ENCODE measurements at places on chromosomes 7 and 10.
A peak's percentile ranks its signal among the peaks of the same experiment; 100 is the strongest.

GRCh38 chr7:1883834-1884582 lies 213.9 kb downstream of the ELFN1 start:
- no peak overlapping the region for H3K4me3 ChIP-seq
- peaks cover 24% of the 10 kb centered on the region for H3K36me3 ChIP-seq
- no peak overlapping the region for H3K27ac ChIP-seq

GRCh38 chr7:140983802-140984201 lies 30.9 kb downstream of the MRPS33 start:
- H3K27me3 ChIP-seq: no peaks in the 10 kb centered on the region
- DNase-seq: no peak
- no peaks in the 10 kb centered on the region for H3K4me1 ChIP-seq
- no peak overlapping the region for H3K4me3 ChIP-seq

GRCh38 chr10:88461426-88461825 lies 121.7 kb downstream of the RNLS start:
- no peaks in the 10 kb centered on the region for H3K36me3 ChIP-seq
- H3K4me3 ChIP-seq: no peak overlapping the region
- no peak overlapping the region for H3K27ac ChIP-seq
- peaks cover 21% of the 10 kb centered on the region for H3K27me3 ChIP-seq
- DNase-seq: no peak
- H3K4me1 ChIP-seq: peaks cover 2% of the 10 kb centered on the region

DNA sequence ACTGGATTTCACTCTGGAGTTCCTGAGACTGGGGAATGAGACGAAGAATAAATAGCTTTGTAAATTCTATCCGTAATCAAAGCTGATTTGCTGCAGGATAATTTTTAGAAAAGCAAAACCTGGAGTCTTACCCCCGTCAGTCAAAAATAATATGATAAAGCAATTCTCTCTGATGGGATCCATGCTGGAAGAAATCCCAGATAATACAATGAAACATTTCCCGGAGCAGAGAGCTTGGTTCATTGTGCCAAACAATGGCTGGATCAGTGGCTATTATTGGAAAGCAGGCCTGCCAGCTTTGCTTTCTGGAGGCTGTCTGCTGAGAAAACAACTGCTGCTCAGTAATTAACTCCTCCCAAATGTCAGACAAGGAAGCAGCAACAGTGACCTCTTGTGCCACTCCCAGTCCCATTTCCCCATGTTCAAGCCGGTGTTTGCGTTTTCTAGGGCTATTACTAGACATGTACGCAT lies 609.4 kb upstream of the PCDH15 start:
- no peaks in the 10 kb centered on the region for H3K27me3 ChIP-seq
- no peaks in the 10 kb centered on the region for H3K36me3 ChIP-seq
- peak; percentile 18 for DNase-seq
- no peak overlapping the region for H3K27ac ChIP-seq
- H3K4me1 ChIP-seq: no peaks in the 10 kb centered on the region
- H3K4me3 ChIP-seq: no peak overlapping the region

- no peak overlapping the region for H3K27ac ChIP-seq
- H3K27me3 ChIP-seq: no peaks in the 10 kb centered on the region
- no peak for DNase-seq
- H3K4me3 ChIP-seq: no peak overlapping the region
These were observed 4.9 kb downstream of the KIAA1217 start for GRCh38 chr10:24213881-24214280.

- H3K4me1 ChIP-seq: peaks cover 19% of the 10 kb centered on the region
- peak; percentile 62 for DNase-seq
- no peaks in the 10 kb centered on the region for H3K36me3 ChIP-seq
- peaks cover 5% of the 10 kb centered on the region for H3K27me3 ChIP-seq
- H3K4me3 ChIP-seq: no peak overlapping the region
These were observed 262.6 kb upstream of the LYZL1 start for GRCh38 chr10:29026065-29026797.

DNA sequence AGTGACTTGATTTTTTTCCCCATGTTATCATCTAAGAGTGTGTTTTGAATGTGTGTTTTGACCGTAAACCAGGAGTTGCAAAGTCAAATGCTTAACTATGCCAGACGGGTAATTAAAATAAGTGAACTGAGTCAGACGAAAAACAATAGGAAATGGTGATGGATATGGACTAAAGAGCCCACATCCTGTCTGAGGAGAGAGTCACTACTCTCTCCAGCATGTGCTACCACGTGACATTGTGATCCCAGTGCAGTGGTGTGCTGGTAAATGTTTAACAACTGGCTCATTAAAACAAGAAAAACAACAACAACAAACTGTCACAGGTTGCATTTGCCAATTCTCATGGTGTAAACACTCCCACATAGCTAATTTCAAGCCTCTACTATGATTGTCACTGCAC lies 164.3 kb downstream of the SUGCT start:
- H3K27me3 ChIP-seq: no peaks in the 10 kb centered on the region
- no peaks in the 10 kb centered on the region for H3K36me3 ChIP-seq
- peaks cover 29% of the 10 kb centered on the region for H3K4me1 ChIP-seq
- H3K27ac ChIP-seq: no peak overlapping the region
- DNase-seq: no peak

DNA sequence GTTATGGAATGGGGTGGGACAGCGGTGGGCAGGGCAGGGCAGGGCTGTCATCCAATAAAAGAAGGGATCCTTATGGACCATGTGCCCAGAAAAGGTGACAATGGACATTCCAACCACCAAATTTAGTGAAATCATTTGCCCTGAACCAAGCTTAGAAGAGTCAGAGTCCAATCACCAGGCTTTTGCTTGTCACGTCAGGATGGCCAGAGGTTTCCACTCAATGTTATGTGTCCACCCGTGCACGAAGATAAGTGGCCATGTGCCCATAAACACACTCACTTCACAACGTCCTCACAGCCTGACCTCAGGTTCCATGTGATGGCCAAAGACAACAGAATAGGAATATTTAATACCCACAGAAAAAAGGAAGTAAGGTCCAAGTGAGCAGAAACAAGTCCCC lies 36.6 kb upstream of the PLPP4 start:
- H3K4me3 ChIP-seq: no peak overlapping the region
- DNase-seq: no peak
- H3K27me3 ChIP-seq: no peaks in the 10 kb centered on the region
- H3K4me1 ChIP-seq: peaks cover 7% of the 10 kb centered on the region
- H3K36me3 ChIP-seq: no peaks in the 10 kb centered on the region

DNA sequence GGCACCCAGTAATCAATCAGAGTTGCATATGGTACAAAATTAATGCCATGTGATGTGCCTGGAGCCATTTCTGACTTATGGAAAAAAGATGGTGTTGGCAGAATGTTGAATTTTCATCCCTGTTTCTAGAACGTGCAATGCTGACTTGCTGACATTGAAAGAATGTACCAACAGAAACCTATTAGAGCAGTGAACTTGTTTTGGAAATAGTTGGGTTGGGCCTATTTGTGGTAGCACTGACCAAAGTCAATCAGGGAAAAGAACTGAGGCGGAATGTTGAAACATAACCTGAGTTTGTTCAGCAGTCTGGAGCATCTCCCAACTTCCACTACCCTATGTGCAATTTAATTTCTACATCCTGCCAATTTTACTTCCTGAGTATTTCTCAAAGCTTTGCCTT lies 11.7 kb upstream of the KIAA1217 start:
- peaks cover 11% of the 10 kb centered on the region for H3K4me1 ChIP-seq
- no peak for DNase-seq
- H3K36me3 ChIP-seq: no peaks in the 10 kb centered on the region
- H3K27me3 ChIP-seq: no peaks in the 10 kb centered on the region
- no peak overlapping the region for H3K27ac ChIP-seq

DNA sequence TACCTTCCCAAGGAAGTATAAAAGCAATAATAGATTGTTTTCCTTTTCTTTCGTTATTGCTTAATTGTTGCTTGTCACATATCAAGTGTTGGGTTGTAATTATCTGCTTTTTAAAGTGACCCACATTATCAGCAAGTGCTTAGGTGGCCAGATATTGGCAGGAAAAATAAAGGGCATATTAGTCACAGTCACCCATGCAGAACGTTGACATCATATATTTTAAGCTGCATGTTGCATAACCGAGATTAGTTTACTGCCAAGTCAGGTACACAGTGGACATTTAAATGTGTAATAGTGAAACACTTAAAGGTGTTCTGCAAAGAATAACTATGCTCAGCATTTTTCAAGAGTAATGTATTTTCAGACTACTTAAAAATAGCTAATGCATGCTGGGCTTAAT lies 11.4 kb downstream of the NEBL start:
- peaks cover 5% of the 10 kb centered on the region for H3K27me3 ChIP-seq
- H3K4me1 ChIP-seq: peaks cover 20% of the 10 kb centered on the region
- no peak overlapping the region for H3K27ac ChIP-seq
- no peak for DNase-seq

DNA sequence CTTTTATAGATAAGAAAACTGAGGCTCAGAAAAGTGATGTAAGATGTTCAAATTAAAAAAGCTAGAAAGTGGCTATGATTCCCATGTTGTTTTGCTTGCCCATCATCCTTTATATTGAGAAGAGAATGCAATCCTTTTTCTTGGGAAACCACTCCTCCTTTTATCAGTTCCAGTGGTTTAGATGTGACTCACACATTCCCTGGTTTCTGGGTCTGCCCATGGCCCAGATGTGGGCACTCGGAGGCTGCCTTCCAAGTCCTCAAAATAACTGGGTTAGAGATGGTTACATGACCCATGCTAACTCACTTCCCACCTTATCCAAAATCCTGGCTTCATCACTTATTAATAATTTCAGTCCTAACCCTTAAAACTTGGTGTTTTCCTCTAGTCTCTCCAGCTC lies 550.0 kb downstream of the MDFIC start:
- peaks cover 14% of the 10 kb centered on the region for H3K4me1 ChIP-seq
- H3K27me3 ChIP-seq: peaks cover 4% of the 10 kb centered on the region
- H3K27ac ChIP-seq: no peak overlapping the region
- no peaks in the 10 kb centered on the region for H3K36me3 ChIP-seq
- no peak for DNase-seq
- H3K4me3 ChIP-seq: no peak overlapping the region

GRCh38 chr10:81019029-81019890 lies 481.6 kb downstream of the SH2D4B start:
- H3K4me1 ChIP-seq: peaks cover 4% of the 10 kb centered on the region
- peak; percentile 51 for DNase-seq
- no peaks in the 10 kb centered on the region for H3K27me3 ChIP-seq
- H3K4me3 ChIP-seq: no peak overlapping the region
- no peaks in the 10 kb centered on the region for H3K36me3 ChIP-seq

DNA sequence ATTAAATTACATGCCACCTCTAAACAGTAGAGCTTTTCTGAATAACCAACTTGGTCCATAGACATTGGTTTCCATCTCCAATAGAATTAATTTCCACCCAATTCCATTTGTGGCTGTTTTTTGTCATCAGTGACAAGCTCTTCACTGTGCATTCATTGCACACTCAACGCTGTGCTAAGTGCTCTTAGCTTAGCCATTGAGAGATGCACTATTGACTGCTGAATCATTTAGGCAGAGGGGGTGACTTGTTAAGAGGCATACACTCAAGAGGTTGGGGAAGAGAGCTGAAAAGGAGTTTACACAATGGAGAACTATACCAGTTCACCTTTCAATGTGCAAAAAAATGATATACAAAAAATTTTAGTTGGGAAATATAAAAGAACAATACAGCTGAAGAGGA lies 31.9 kb upstream of the CBLL1 start:
- no peaks in the 10 kb centered on the region for H3K27me3 ChIP-seq
- H3K27ac ChIP-seq: no peak overlapping the region
- H3K36me3 ChIP-seq: no peaks in the 10 kb centered on the region
- no peak overlapping the region for H3K4me3 ChIP-seq
- no peaks in the 10 kb centered on the region for H3K4me1 ChIP-seq

- H3K4me1 ChIP-seq: peaks cover 8% of the 10 kb centered on the region
- H3K27ac ChIP-seq: no peak overlapping the region
- no peaks in the 10 kb centered on the region for H3K27me3 ChIP-seq
- no peak overlapping the region for H3K4me3 ChIP-seq
- DNase-seq: no peak
These were observed 402.4 kb downstream of the SEMA3D start for GRCh38 chr7:84784450-84784849.

All from WTC11 (cell line).